ENCODE measurements at places on chromosomes 4 and X. TPM values are rescaled to one million over a fixed set of nuclear protein-coding genes. Genes with fewer than 3 reads are reported as not detected.

GBA3 gene
- 10.7 TPM for polyA plus RNA-seq

PGAM4 gene
- 0.52 TPM for polyA plus RNA-seq

ABLIM2 gene
- polyA plus RNA-seq, result 6.8 TPM

- DNase-seq, result peak; percentile 6
These were observed 31.0 kb upstream of the FAT4 start for GRCh38 chr4:125283707-125284279.

DNA sequence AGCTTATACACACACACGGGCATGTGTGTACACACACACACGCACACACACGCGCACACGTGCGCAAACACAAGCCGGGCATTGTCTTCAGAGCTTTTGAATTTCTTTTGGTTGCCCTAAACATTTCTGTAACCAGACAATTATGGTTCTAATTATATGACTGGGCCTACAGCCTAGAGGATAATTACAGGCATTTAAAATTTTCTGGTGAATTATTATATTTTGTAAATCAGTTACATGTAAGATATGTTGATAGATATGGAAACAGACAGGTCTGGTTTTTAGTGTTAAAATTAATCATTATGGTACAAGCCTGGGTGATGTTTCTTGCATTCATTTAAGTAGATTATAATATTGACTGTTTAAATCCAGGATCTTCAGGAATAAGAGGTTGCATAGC is 1120.5 kb downstream of the ADGRL3 start:
- DNase-seq, result no peak

GRCh38 chrX:136896121-136896914 is 15.8 kb upstream of the RBMX start:
- no peak for DNase-seq
